ENCODE measurements at places on chromosomes 6 and 20.
A peak's percentile ranks its signal among the peaks of the same experiment; 100 is the strongest.

DNA sequence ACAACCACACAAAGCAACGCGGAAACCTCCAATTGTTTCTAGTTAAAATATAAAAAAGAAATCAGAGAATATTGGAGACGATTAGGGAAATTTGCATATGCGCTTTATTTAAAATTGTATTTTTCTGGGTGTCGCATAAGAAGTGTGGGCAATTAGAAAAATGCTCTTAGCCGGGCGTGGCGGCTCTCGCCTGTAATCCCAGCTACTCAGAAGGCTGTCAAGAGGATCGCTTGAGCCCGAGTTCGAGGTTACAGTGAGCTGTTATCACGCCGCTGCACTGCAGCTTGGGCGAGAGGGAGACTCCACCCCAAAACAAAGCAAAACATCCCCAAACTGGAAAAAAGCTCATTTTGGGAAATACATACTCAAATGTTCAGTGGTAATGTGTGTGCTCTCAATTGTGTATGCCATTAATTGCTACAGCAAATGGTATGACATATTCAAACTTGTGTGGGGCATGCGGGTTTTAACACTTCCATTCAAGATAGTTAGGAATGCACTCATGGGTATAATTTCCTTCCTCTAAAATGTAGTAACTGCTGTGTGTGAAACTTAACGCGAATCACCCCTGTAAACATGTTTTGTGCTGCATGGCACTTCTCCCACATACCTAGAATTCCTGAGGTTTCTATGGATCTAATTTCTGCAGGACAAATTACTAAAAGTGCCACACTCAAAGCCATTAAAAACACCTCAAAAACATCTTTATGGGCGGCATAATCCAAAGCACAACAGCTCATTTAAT, 54.7 kb upstream of the HFE start:
- no peak for DNase-seq

GRCh38 chr6:75608956-75609533, 7.4 kb downstream of the SENP6 start:
- no peak for DNase-seq

GRCh38 chr6:143965503-143966171, 42.4 kb downstream of the PLAGL1 start:
- DNase-seq: no peak

DNA sequence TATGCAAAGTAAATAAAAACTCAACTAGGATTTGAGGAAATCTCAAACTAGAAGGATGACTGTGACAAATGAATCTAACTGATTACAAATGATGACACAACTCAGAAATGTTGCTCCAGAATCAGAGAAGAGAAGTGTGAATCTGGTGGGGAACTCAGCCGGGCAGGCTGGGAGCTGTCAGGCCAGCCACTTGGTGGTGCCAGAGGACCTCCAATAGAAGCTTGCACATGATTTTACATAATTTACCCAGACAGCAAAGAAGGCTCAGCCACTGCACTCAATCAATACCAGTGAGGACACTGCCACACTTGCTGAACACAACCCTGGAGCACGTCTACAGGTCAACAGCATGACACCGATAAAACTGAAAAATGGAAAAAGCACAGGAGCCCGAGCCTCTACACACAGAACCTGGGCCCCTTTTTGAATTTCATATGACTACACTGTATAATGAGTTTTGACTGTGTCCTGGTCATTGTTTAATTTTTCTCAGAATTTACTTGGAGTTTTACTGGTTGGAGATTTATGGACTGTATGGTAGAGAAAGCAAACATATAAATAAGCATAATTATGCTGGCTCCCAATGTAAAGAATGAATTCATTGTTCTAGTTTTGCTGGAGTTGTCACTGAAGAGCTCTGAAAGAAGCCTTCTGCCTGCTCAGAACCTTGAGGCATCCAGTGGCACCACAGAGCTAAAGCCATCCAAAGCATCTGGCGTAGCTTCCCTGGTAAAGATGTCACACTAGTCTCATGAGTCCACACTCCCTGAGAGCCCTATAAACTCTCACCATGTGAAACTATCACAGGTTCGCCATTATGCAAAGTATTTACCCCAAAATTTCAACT, 296.5 kb downstream of the THBS2 start:
- peak; percentile 87 for DNase-seq

All from tongue (tissue), 3 donors.